ENCODE measurements at places on chromosomes 7 and 10.

DNA sequence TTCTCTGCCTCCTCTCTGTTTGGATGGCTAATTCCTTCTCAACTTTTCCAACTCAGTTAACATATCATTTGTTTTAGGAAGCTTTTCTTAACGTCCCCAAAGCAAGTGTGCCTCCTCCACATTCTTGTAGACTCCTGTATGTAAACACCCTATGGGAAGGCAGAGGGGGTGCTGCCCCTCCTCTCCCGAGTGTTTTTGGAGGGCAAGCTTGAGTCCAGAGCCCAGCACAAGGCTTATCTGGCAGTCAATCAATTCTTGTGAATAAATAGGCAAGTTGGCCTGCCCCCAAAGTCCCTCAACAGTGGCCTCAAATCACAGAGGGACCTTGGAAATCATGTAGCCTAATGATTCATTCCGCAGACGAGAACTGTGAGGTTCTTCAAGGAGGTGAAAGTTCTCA lies 305.6 kb downstream of the RPS24 start:
- DNase-seq, result no peak

DNA sequence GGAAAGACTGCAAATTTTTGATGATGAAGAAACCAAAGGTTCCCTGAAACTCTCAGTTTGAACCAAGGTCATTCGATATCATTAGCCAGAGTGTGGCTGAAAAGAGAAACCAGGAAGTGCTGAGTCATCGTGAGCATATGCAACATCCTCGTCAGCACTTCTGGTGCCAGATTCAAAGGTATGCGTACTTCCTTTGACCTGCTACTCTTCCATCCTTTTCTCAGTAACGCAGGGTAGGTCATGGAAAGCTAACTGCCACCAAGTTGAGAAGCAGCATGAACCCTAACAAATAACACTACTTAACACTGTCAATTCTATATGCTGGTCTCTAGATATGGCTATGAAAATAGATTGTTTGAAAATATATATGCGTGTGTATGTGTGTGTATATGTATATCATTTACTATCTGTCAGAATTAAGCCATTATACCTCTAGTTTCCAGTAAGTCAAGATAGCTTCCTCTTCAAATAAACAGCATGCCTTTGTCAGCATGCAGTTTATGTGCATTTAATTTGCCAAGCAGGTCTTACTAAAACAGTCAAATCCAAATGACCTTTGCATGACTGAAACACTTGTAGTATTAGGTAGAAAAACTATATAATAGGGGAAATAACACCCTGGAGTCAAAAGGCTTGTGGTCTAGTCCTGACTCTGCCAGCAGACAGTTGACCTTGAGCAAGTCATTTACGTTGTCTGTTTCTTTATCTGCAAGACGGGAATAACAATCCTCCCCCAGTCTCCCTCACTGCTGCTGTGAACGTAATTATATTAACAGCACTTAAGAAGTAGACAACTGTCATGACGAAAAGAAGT lies 26.4 kb downstream of the CDK6 start:
- peak; percentile 70 for DNase-seq

GRCh38 chr7:3146571-3147226 lies 103.0 kb upstream of the CARD11 start:
- DNase-seq, result peak; percentile 12

DNA sequence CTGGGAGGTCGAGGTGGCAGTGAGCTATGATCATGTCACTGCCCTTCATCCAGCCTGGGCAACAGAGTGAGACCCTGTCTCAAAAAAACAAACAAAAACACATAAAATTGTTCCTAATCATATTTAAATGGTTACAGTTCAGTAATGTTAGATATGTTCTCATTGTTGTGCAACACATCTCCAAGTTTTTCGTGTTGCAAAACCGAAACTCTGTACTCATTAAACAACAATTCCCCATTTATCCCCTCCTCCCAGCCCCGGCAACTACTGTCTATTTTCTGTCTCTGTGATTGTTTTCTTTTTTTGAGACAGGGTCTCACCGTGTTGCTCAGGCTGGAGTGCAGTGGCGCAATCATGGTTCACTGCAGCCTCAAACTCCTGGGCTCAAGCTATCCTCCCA lies 16.1 kb upstream of the PRXL2A start:
- no peak for DNase-seq

GRCh38 chr10:112261281-112261822 lies 21.8 kb upstream of the TECTB start:
- no peak for DNase-seq

- DNase-seq, result no peak
Observed at GRCh38 chr7:101527844-101528667, 101.0 kb downstream of the MYL10 start.

- no peak for DNase-seq
Observed at GRCh38 chr7:80464211-80464610, 47.7 kb downstream of the GNAT3 start.

Data from stimulated activated CD4-positive, alpha-beta T cell treated with anti-CD3 and anti-CD28 coated beads, Interleukin-1b, Interleukin-23, amount 100 ng/mL, for 48 hours (primary cell).